Psoas muscle (tissue), 8 donors: ENCODE measurements at places on chromosomes 13 and 19. TPM values are rescaled to one million over a fixed set of nuclear protein-coding genes. Genes with fewer than 3 reads are reported as not detected.
A peak's percentile ranks its signal among the peaks of the same experiment; 100 is the strongest.

DNA sequence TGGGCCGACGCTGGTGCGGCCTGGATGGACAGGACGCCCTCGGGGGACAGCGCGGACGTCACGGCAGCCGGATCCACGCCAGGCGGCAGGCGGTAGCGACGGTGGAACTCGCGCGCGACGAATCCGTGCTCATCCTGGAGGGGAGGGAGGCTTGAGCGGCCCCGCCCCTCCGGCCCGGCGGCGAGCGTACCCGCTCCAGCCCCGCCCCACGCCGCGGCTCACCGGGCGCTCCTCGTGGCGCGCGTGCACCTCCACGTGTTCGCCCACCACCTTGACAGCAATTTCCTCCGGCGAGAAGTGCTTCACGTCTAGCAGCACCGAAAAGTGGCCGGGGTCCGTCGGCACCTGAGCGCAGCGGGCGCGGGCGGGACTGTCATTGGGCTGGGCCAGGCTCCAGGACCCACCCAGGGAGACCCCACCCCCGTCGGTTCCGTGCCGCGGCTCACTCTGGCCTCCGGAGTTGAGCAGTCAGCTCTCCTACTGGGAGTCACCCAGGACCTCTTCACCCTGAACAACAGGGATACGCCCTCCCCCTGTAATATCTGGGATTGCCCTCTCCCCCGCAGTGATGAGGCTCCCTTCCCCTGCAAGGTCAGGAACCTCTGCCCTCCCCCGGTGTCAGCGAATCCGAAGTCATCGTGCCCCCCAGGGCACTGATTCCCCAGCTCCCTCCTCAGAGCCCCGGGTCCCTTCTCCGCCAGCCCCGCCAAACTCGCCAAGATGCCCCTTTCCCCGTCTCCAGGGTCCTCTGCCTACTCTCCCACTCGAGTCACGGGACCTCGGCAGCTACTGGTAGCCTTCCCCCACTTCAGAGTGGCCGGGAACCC lies 1.1 kb downstream of the HSPB6 start:
- H3K27me3 ChIP-seq = no peaks in the 10 kb centered on the region
- H3K36me3 ChIP-seq = peaks cover 27% of the 10 kb centered on the region
- peak; percentile 94 for DNase-seq
- peaks cover 14% of the 10 kb centered on the region for H3K4me1 ChIP-seq
- peak overlapping the region; percentile 83 for H3K4me3 ChIP-seq

ATP1A3 gene
- total RNA-seq = not detected

DNA sequence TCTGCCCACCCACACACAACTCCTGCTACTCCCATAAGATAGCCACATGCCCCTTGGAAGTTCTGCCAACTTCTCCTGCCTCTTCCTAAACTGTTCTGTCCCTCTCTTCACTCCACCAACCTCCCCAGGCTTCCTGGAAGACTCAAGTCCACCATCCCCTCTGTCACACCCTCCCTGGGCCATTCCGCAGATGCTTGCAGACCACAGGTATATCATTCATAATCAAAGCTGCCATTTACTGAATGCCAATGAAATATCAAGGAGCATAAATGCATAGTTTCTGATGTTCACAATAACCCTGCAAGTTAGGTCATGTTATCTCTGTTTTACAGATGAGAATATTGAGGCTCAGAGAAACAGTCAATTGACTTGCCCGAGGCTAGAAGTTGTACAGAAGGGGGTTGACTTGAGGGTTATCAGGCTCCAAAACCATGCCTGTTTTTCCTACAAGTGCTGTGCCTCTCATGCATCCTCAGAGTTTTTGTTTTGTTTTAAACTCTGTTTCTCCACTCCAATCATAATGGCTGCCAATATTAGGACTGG lies 135.6 kb downstream of the SLC7A1 start:
- H3K36me3 ChIP-seq = no peaks in the 10 kb centered on the region
- no peaks in the 10 kb centered on the region for H3K27me3 ChIP-seq
- no peak overlapping the region for H3K27ac ChIP-seq
- no peaks in the 10 kb centered on the region for H3K4me1 ChIP-seq

RABAC1 gene
- total RNA-seq = 49.8 TPM

SLC25A41 gene
- 0.15 TPM for total RNA-seq

GRCh38 chr19:50822661-50823208 lies 852 bp downstream of the KLK1 start:
- H3K27ac ChIP-seq = no peak overlapping the region
- H3K4me1 ChIP-seq = no peaks in the 10 kb centered on the region
- peaks cover 23% of the 10 kb centered on the region for H3K27me3 ChIP-seq
- H3K36me3 ChIP-seq = no peaks in the 10 kb centered on the region

DNA sequence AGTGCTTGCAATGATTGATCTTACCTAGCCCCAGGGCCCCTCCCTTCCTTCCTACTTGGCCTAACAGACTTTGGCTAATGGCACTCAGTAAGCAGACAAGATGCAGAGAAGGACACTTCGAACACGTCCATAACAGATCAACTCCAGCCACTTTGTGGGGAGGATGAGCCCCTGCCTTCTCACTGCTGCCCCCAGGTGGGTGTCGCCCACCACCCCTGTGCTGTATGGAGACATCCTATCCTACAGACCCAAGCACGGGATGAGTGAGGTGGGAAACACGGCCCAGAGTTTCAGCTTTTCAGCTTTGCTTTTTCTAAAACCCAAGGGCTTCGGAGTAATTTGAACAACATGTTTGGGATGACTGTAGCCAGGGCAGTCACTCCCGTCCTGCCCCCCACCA lies 5.5 kb downstream of the SLC7A1 start:
- no peak for DNase-seq
- H3K4me3 ChIP-seq = no peak overlapping the region
- H3K27ac ChIP-seq = no peak overlapping the region

DNA sequence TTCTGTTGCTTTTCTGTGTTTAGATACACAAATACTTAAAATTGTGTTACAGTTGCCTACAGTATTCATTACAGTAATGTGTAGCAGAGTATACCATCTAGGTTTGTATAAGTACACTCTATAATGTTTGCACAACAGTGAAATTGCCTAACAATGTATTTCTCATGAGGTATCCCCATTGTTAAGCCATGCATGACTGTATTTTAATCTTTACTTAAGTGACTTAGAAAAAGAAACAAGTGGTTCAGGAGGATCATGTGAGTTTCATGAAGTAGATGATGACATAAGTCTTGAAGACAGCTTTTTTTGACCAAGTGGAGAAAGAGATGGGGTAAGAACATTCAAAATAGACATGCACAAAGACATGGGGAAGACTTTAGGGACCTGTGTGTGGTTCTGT lies 8.4 kb upstream of the KCTD4 start:
- H3K4me3 ChIP-seq = no peak overlapping the region
- H3K36me3 ChIP-seq = peaks cover 6% of the 10 kb centered on the region
- H3K27me3 ChIP-seq = no peaks in the 10 kb centered on the region
- H3K4me1 ChIP-seq = peaks cover 9% of the 10 kb centered on the region
- DNase-seq = no peak

DPF1 gene
- not detected for total RNA-seq

DNA sequence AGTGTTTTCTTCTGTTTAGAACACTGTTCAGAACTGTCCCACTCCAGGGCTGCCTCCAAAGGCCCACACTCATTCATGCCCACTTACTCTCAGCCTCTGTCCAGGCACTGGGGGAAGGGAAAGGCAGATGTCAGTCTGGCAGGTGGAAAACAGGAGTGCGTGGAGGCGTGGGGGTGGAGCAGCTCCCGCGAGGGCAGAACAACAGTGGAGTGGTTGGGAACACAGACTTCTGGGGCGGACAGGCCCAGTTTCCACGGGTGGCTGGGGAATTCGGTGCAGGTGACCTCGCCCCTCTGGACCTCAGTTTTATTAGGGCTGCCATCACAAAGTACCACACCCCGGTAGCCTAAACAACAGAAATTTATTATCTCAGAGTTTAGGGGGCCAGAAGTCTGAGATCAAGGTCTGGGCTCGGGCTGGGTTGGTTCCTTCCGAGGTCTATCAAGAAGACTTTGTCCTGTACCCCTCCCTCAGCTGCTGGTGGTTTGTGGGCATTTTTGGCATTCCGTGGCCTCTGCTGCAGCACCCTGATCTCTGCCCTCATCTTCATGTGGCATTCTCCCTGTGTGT lies 59.7 kb downstream of the SIPA1L3 start:
- no peaks in the 10 kb centered on the region for H3K36me3 ChIP-seq
- no peak overlapping the region for H3K27ac ChIP-seq
- H3K4me1 ChIP-seq = no peaks in the 10 kb centered on the region
- no peak overlapping the region for H3K4me3 ChIP-seq
- H3K27me3 ChIP-seq = no peaks in the 10 kb centered on the region
- no peak for DNase-seq

DNA sequence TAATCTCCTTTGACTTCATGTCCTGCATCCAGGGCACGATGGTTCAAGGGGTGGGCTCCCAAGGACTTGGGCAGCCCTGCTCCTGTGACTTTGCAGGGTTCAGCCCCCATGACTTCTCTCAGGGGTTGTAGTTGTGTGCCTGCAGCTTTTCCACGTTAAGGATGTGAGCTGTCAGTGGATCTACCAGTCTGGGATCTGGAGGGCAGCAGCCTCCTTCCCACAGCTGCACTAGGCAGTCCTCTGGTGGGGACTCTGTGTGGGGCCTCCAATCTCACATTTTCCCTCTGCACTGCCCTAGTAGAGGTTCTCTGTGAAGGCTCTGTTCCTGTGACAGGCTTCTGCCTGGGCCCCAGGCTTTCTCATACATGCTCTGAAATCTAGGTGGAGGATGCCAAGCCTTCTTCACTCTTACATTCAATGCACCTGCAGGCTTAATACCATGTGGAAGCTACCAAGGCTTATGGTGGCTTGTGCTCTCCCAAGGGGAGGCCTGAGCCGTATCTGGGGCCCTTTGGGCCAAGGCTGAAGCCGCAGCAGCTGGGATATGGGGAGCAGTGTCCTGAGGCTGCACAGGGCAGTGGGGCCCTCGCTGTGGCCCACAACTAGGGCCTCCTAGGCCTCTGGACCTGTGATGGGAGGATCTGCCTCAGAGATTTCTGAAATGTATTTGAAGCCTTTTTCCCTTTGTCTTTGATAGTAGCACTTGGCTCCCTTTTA lies 39.3 kb upstream of the ERICH6B start:
- H3K27me3 ChIP-seq = no peaks in the 10 kb centered on the region
- no peak overlapping the region for H3K4me3 ChIP-seq
- no peak for DNase-seq
- no peaks in the 10 kb centered on the region for H3K4me1 ChIP-seq

TNNT1 gene
- 9,723 TPM for total RNA-seq

TGFB1 gene
- 10.7 TPM for total RNA-seq

SYCN gene
- not detected for total RNA-seq

DNA sequence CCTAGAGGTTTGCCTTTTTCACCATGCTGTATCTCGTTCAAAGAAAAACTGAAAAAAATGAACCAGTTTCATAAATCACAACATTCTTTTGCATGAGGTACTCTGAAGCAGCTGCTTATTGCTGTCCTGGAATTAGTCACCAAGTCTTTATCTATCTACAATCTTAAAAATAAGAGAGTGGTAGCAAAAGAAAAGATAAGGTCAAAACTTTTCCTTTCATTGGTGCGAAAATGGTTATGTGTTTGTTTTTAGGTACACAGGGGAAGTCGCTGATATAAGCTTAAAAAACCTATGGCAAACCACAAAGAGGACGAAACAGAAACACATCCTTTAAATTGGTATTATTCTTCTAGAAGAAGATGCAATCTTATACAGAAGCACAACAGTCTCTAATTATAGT lies 20.7 kb downstream of the OBI1 start:
- no peaks in the 10 kb centered on the region for H3K27me3 ChIP-seq
- H3K36me3 ChIP-seq = peaks cover 2% of the 10 kb centered on the region
- no peaks in the 10 kb centered on the region for H3K4me1 ChIP-seq
- no peak overlapping the region for H3K27ac ChIP-seq

DNA sequence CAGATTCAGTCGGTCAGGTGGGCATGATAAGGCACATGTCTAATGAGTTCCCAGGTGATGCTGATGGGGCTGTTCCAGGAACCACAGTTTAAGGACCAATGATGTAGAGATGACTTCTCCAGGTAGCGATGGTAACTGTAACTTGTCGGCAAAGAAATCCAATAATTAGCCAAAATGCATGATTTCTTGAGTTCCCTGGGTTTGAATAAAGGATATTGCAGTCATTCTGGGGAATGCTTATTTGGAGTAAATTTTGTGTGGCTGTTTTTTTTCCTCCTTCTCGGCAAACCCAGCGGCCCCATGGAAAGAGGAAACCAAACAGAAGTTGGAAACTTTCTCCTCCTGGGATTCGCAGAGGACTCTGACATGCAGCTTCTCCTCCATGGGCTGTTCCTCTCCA lies at the start of gene OR7C2:
Gene OR7C2 (plus strand): TSS at position 301 of the 400 bp plus-strand sequence. CDS start 0 bp downstream, at position 301.
- no peaks in the 10 kb centered on the region for H3K36me3 ChIP-seq
- no peaks in the 10 kb centered on the region for H3K4me1 ChIP-seq
- no peak for DNase-seq
- H3K4me3 ChIP-seq = no peak within 1 kb of the TSS

- no peaks in the 10 kb centered on the region for H3K36me3 ChIP-seq
- DNase-seq = peak; percentile 85
- H3K4me1 ChIP-seq = no peaks in the 10 kb centered on the region
- H3K27ac ChIP-seq = no peak overlapping the region
- H3K4me3 ChIP-seq = peak overlapping the region; percentile 62
- no peaks in the 10 kb centered on the region for H3K27me3 ChIP-seq
Observed at GRCh38 chr19:46426506-46427162, 2.1 kb downstream of the PNMA8C start.

- no peaks in the 10 kb centered on the region for H3K4me1 ChIP-seq
- H3K27me3 ChIP-seq = no peaks in the 10 kb centered on the region
- no peak for DNase-seq
- H3K4me3 ChIP-seq = peak within 1 kb of the TSS; percentile 33
- no peak within 1 kb of the TSS for H3K27ac ChIP-seq
Observed at GRCh38 chr19:47309608-47310007, at the start of gene C5AR1. Gene C5AR1, plus strand, starts transcription at chr19:47309861. Its CDS starts 35 bp downstream, at chr19:47309896.

DNA sequence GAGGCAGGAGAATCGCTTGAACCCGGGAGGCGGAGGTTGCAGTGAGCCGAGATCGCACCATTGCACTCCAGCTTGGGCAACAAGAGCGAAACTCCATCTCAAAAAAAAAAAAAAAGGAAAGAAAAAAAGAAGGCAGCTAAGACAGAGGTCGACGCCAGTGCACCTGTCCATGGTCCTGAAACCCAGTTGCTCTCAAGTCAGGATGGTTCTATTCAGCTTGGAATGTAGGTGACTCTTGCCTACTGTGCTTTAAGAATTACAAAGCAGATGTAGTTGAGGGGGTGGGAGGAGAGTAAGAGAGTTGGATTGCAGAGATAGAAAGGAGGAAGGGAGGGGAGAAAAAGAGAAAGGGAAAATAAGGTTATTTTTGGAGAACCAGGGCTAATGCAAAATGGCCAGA lies 18.7 kb downstream of the CACNG7 start:
- no peaks in the 10 kb centered on the region for H3K4me1 ChIP-seq
- H3K27ac ChIP-seq = no peak overlapping the region
- H3K27me3 ChIP-seq = no peaks in the 10 kb centered on the region
- DNase-seq = no peak
- H3K4me3 ChIP-seq = no peak overlapping the region

PTGIR gene
- total RNA-seq = 2.3 TPM

- no peak overlapping the region for H3K4me3 ChIP-seq
- no peak overlapping the region for H3K27ac ChIP-seq
- peaks cover 15% of the 10 kb centered on the region for H3K27me3 ChIP-seq
- H3K36me3 ChIP-seq = no peaks in the 10 kb centered on the region
- DNase-seq = no peak
Observed at GRCh38 chr13:109818886-109819285, 32.5 kb upstream of the IRS2 start.
